Activated T-helper 2 cell treated with anti-CD3 and anti-CD28 coated beads, Interferon-gamma antibody, Interleukin-2, Interleukin-4, amounts not matched to agents 10 μg/mL and 5 μg/mL and 100 μg/mL, durations not matched to agents 14 hours and 24 hours and 36 hours (primary cell): ENCODE measurements at places on chromosomes 6 and 20. TPM values are rescaled to one million over a fixed set of nuclear protein-coding genes. Genes with fewer than 3 reads are reported as not detected.
A peak's percentile ranks its signal among the peaks of the same experiment; 100 is the strongest.

The SLC35D3 gene
- total RNA-seq = not detected in 2 replicates

DNA sequence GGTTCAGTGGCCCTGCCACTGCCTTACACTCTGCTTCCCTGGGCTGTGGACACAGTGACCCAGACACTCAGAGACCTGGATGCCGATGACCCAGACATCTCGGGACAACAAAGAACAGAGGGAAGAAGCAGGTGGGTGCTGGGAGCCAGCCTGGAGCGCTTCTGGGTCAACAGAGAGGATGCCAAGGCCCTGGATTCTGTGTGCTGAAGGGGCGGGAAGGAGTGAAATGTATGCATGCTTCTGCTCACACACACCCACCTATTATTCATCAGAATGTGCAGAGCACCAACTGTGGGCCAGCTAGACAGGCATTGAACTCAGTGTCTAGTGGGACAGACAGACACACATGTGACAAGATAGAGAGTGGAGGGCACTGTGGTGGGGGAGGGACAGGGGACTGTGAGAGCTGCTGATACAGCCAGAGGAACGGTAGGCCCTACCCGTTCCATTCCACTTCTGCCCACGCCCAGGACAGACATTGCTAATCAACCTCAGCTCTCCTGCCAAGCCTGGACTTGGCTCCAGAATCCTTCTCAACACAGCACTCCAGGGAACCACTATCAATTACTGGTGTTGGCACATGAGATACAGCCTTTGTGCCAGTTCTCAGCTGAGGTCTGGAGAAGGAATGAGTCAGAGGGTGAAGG lies 20.2 kb downstream of the KCNK15 start:
- H3K27me3 ChIP-seq = peaks cover 2% of the 10 kb centered on the region
- no peaks in the 10 kb centered on the region for H3K4me1 ChIP-seq
- H3K4me3 ChIP-seq = no peak overlapping the region
- H3K27ac ChIP-seq = no peak overlapping the region
- no peak for DNase-seq
- no peaks in the 10 kb centered on the region for H3K36me3 ChIP-seq

The PLAGL2 gene
- total RNA-seq = 125 and 126 TPM in 2 replicates

GRCh38 chr6:168188369-168189199 lies 109.6 kb upstream of the FRMD1 start:
- no peaks in the 10 kb centered on the region for H3K27me3 ChIP-seq
- no peak overlapping the region for H3K27ac ChIP-seq

DNA sequence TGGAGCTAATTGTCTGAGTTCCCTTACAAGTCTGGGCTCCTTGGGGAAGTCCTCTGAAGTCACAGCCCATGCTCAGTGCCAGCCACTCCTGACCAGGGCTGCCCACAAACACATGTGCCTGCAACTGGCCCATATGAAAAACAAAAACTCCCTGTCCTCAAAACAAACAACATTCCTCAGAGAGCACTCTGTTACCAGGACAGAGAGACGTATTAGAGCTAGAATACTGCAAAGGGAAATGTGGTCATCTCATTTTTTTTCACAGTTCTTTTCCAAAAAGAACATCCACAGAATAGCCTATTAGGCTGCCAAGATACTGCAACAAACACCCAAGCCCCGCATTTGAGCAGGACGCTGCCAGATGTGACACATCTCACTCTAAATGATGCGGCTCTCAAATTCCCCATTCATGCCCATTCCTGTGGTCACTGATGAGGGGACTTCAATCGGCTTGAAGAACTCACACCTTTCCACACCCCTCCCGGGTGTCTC lies 71.1 kb downstream of the SLC22A23 start:
- peaks cover 28% of the 10 kb centered on the region for H3K27me3 ChIP-seq
- H3K4me3 ChIP-seq = no peak overlapping the region
- no peak for DNase-seq
- no peak overlapping the region for H3K27ac ChIP-seq
- no peaks in the 10 kb centered on the region for H3K4me1 ChIP-seq

The COL10A1 gene
- total RNA-seq = not detected in 2 replicates

- no peaks in the 10 kb centered on the region for H3K4me1 ChIP-seq
- H3K4me3 ChIP-seq = no peak overlapping the region
- H3K36me3 ChIP-seq = no peaks in the 10 kb centered on the region
- no peaks in the 10 kb centered on the region for H3K27me3 ChIP-seq
- H3K27ac ChIP-seq = no peak overlapping the region
Observed at GRCh38 chr20:58048096-58048702, 180.3 kb downstream of the ANKRD60 start.

GRCh38 chr6:16800942-16801341 lies 39.7 kb upstream of the ATXN1 start:
- H3K4me1 ChIP-seq = peaks cover 26% of the 10 kb centered on the region
- peak overlapping the region; percentile 56 for H3K27ac ChIP-seq
- DNase-seq = no peak
- H3K27me3 ChIP-seq = peaks cover 8% of the 10 kb centered on the region

GRCh38 chr6:7106215-7106751 lies 1.5 kb upstream of the RREB1 start:
- peaks cover 10% of the 10 kb centered on the region for H3K27me3 ChIP-seq
- peaks cover 9% of the 10 kb centered on the region for H3K36me3 ChIP-seq
- H3K4me3 ChIP-seq = peak overlapping the region; percentile 76
- no peak for DNase-seq
- peak overlapping the region; percentile 91 for H3K27ac ChIP-seq

GRCh38 chr6:56647172-56647762 lies 4.6 kb upstream of the DST start:
- H3K36me3 ChIP-seq = no peaks in the 10 kb centered on the region
- H3K4me1 ChIP-seq = no peaks in the 10 kb centered on the region
- H3K27ac ChIP-seq = no peak overlapping the region
- H3K27me3 ChIP-seq = no peaks in the 10 kb centered on the region
- no peak overlapping the region for H3K4me3 ChIP-seq
- DNase-seq = no peak

The CD83 gene
- 145 and 150 TPM in 2 replicates for total RNA-seq

DNA sequence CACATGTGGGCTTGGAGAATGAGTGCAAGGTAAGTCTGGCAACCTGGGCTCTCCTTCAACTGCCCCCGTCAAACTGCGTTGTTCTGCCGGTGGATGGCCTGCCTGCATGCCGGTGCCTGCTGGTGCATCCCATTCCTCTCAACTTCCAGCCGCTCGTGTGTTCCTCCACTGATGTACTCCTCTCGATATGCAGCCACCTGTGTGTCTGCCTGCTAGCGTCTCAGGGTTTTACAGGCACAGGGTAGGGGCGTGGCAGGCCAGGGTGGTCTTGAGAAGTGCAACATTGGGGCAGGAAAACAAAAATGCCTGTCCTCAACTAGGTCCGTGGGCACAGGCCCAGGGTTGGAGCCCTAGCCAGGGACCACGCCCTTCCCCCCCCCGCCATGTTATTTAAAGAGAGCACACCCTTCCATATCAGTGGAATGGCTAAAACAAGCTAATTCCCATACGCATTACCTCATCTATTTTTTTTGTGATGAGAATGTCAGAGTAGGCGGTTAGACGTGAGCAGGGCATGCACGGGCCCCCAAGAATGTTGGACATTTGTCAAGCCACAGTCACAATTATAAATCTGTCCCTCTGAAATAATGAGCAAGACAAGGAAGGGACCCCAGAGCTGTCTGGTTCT lies 33.2 kb downstream of the SERPINB6 start:
- no peak for DNase-seq
- H3K36me3 ChIP-seq = peaks cover 49% of the 10 kb centered on the region
- no peaks in the 10 kb centered on the region for H3K27me3 ChIP-seq
- peak overlapping the region; percentile 91 for H3K27ac ChIP-seq
- H3K4me1 ChIP-seq = peaks cover 47% of the 10 kb centered on the region

The C2 gene
- total RNA-seq = 1.1 and 1.4 TPM in 2 replicates

The SLC2A10 gene
- not detected in 2 replicates for total RNA-seq
